ENCODE measurements at places on chromosomes 6 and 20.

- DNase-seq: no peak
These were observed 11.8 kb downstream of the ADTRP start for GRCh38 chr6:11766589-11767450.

- DNase-seq: no peak
These were observed 7.0 kb downstream of the BEND3 start for GRCh38 chr6:107108201-107108890.

DNA sequence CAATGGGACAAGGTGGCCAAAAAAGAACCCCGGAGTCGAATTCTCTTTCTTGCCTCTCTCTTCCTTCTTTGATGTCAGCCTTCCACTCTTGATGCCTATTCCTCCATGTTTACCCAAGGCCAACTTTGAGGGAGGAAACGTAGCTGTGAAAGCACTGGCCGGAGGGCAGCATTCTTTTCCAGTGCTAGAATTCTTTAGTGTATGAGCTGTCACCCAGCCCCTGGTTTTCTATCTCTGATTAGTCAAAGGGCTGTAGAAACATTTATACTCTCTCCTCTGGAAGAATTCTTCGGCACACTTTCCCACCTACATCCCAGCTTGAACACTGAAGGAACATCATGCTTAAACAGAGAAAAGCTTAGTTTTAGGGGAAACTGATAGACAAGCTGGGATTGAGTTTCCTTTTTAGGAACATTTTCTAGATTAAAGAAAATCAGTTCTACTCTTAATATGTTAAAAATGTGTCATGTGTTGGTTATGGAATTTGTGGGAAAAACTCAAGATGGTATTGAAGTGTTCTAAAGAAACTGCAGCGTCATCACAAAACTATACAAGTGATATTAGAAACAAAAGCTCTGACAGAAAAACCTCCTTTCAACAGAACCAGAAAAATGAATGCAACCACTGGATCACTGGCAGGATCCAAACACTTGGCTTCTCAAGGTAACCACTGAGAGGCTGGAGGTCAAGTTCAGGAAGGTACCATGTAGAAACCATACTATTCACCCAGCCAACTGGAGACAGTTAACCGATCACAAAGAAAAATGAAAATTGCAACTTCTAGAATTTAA, 20.7 kb upstream of the UTRN start:
- no peak for DNase-seq

- DNase-seq: no peak
These were observed 64.2 kb downstream of the SLC2A10 start for GRCh38 chr20:46773680-46774079.

DNA sequence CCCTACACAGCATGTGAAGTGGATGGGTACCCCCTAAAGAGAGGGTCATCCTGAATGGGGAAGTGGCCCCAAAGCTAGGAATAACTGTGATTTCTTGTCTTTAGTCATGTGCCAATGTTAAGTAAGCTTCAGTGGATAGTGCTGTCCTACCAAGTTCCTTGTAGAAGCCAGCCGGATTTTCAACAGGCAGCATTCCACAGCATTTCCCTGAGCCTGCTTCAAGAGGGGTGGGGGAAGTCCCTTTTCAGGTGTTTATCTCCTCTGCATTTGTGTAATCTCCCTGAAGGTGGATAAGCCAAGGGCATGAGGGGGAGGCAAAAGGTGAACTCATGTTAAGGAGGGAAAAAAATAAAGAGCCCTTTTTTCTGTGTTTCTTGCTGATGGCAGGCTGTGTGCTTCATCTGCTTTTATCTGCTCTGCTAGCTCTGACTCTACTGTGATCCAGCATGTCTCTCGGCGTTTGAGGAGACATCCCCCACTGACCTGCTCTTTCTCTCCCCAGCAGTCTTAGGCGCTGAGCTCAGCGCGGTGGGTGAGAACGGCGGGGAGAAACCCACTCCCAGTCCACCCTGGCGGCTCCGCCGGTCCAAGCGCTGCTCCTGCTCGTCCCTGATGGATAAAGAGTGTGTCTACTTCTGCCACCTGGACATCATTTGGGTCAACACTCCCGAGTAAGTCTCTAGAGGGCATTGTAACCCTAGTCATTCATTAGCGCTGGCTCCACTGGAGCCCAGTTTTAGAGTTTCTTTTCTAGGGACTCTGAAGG, 1.9 kb downstream of the EDN1 start:
- peak; percentile 28 for DNase-seq

DNA sequence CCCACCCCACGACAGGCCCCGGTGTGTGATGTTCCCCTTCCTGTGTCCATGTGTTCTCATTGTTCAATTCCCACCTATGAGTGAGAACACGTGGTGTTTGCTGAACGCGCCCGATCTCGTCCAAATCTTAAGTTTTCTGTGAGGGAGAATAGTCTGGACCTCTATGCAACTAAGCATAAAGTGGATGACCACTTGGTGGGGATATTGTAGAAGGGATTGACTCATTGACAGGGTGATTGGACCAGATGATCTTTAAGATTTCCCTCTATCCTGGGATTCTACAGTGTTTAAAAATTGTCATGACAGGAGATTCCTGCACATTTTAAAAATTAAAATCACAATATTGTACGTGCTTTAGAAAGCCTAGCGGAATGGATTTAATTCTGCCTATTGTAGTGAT, 141.3 kb downstream of the TRMT11 start:
- DNase-seq: peak; percentile 39

DNA sequence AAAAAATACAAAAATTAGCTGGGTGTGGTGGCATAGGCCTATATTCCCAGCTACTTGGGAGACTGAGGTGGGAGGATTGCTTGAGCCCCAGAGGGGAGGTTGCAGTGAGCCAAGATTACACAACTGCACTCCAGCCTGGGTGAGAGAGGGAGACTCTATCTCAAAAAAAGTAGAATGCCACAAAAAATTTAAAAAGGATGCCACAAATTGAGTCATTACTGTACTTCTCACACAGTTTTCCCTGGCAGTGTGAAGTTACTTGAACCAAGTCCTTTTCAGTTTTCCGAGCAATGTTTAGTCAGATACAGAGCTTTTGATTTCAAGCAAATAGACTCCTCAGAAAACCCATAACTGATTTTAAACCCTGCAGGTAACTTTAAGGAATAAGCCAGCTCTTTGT, 53.3 kb downstream of the TNFRSF21 start:
- no peak for DNase-seq

DNA sequence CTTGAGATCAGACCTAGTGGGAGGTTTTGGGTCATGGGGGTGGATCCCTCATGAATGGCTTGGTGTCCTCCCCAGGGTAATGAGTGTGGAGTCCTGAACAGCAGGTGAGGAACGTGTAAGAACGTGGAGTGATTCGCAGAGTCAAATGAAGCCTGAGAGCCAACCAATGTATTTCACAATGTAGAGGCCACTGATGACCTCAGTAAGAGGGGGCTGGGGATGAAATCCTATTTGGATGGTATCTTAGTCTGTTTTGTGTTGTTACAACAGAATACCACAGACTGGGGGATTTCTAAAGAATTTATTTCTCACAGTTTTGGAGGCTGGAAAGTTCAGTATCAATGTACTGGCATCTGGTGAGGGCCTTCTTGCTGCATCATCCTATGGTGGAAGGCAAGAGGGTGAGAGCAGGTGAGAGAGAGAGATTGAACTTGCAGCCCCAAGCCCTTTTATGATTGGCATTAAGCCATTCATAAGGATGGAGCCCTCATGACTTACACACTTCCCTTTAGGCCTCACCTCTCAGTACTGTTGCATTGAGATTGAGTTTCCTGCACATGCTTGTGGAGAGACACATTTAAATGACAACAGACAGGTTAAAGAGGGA, 47.3 kb upstream of the HIVEP1 start:
- no peak for DNase-seq

All from brain (organoid and tissue), 16 donors.